EL (cell line): ENCODE measurements at places on chromosomes 11 and 22.

GRCh38 chr11:111836721-111837120 is 34.7 kb downstream of the ALG9 start:
- DNase-seq, result peak; percentile 18

- no peak for DNase-seq
These were observed 22.8 kb downstream of the DHCR7 start for GRCh38 chr11:71425409-71425808.

- no peak for DNase-seq
These were observed 9.6 kb downstream of the CYB561A3 start for GRCh38 chr11:61352038-61352437.

DNA sequence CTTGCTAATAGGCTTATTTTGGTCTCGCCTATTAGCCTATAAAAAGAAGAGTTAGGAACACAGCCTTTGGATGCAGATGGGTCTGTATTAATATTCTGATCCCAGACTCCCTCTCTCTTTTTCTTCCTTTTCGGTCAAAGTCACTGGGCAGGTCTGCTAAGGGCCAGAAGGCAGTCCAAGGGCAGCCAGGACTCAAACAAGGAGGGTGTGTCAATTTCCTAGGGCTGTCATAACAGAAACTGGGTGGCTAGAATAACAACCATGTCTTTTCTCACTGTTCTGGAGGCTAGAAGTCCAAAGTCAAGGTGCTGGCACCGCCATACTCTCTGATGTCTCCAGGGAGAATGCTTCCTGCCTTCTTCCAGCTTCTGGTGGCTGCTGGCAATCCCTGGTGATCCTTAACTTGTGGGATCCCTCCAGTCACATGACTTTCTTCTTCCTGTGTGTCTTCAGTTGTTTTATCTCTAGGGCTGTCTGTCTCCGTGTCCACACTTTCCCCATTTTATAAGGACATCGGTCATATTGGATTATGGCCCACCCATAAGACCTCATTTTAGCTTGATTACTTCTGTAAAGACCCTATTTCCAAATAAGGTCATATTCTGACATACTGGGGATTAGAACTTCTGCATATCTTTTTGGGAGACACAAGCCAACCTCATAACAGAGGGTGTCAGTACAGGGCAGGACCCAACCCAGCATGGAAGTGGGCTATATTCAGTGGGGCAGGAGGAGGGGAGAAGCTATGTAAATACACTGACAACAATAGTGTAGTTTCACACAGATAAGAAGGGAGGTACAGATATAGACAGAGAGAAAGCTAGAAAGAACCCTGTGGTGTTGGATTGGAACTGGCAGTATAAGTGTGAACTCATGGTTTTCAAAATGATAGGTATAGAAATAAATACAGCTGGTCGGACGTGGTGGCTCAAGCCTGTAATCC is 5.9 kb upstream of the CSF2RB start:
- no peak for DNase-seq

- no peak for DNase-seq
These were observed 452.4 kb upstream of the DDI1 start for GRCh38 chr11:103584021-103584420.

GRCh38 chr11:74135127-74135840 is 35.5 kb downstream of the C2CD3 start:
- DNase-seq, result peak; percentile 71

GRCh38 chr11:119380827-119381180 is 686 bp downstream of the USP2 start:
- DNase-seq, result no peak

GRCh38 chr11:2779981-2780849 is 80.4 kb upstream of the KCNQ1OT1 start:
- no peak for DNase-seq

GRCh38 chr11:116640641-116641402 is 132.0 kb downstream of the BUD13 start:
- no peak for DNase-seq

DNA sequence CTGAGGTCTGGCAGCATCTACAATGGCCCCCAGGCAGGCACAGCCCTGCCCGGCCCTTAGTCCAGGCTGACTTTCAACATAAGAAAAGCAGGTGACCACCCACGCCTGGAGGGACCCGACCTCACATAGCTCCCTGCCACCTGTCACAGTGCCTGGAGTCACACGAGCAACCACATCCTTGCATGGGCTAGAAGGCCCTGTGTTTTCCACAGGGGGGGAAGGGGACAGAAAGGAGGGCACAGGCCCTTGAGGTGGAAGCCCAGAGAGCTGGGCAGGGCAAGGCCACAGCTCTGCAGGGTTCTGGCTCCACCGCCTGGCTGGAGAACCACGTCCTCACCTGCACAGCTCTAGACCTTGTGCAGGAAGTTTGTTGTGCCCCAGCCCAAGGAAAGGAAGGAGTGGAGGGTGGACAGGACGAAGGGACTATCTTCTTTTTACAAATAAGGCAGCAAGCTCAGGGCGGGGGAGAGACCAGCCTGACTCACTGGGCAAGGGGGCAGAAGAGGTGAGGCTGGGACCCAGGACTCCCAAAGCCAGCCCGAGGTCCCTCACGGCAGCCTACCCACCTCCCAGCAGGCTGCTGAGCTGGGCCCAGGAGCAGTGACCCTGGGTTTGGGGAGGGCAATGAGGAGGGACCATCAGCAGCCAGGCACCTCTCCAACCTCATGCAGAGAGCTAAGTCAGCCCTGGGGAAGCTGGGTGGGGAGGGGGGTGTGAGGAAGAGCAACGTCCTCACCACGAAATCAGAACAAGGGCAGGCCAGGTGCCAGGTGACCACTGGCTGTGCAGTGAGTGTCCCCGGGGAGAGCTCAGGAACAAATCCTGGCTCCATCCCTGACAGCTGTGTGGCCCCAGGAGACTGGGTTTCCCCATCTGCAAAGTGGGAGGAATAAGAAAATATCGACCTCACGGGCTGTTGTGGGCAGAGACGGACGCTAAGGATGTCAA is 4.3 kb downstream of the C1QTNF6 start:
- no peak for DNase-seq

- no peak for DNase-seq
These were observed 22.5 kb downstream of the RCN1 start for GRCh38 chr11:32113200-32113919.

DNA sequence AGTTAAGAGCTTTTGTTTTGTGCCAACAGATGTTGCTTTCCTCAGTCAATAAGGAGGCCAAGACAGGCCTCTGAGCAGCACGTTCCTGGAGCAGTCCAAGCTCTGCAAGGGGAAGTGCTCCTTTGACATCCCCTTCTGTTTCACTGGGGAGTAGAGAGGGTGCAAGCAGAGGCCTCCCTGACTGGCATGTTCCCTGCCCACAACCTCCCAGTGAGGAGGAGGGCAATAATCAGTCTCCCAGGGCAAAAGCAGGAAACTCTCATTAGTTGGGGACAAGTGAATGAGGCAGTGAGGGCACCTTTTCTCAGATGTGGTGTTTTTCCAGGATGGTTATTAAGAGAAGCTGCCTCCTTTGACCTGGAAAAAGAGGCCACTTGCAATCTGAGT is 79.5 kb upstream of the ZBED5 start:
- DNase-seq, result no peak

- peak; percentile 53 for DNase-seq
These were observed 98.8 kb downstream of the MED15 start for GRCh38 chr22:20606041-20606783.

DNA sequence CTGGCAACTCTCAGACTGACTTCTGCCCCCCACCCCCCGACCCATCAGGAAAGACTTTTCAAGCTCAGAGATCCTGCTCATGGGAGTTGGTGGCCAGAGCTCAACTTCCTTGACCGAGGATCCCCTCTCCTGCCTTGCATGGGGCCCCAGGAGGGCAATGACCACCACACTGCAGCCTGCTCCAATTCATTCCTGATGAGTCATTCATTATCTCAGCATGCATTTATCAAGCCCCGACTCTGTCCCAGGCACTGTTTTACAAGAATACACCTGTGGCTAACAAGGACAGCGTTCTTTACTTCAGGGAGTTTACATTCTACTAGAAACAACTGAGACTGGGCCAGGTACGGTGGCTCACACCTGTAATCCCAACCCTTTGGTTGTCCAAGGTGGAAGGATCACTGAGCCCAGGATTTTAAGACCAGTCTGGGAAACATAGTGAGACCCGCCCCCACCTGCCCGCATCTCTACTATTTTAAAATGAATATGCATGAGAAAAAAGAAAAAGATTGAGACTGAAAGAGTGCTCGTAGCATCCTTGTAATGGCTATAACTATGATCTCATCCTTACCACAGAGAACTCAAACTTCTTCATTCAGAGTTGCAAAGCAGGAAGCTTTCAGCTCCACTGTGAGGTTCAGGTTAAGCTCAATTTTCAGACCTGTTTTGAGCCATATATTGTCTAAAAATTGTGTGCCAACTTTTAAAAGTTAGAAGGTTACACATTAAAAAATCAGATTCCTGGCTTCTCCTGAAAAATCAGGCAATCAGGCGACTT is 60.4 kb downstream of the FEZ1 start:
- peak; percentile 16 for DNase-seq

DNA sequence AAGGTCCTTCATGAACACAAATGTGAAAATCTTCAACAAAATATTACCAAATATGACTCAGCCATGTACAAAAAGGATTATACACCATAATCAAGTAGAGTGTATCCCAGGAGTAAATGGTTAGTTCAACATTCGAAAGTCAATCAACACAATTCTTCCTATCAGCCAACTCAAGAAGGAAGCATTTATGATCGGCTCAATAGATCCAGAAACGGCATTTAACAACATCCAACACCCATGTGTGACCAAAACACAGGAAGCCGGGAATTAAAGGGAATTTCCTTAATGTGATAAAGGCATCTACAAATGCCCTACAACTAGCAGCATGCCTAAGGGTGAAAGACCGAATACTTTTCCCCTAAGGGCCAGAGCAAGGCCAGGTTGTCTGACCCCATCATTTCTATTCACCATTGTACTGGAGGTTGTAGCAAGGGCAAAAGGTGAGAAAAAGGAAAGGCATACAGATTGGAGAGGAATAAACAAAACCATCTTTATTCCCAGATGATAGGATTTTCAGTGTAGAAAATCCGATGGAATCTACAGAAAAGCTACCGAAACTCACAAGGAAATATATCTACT is 69.9 kb upstream of the CLDN5 start:
- DNase-seq, result no peak

- peak; percentile 37 for DNase-seq
These were observed 734 bp downstream of the SNU13 start for GRCh38 chr22:41687901-41688364.

GRCh38 chr22:41511521-41511968 is 32.7 kb downstream of the POLR3H start:
- DNase-seq, result no peak

GRCh38 chr22:41766476-41766875 is 34.0 kb upstream of the CCDC134 start:
- DNase-seq, result no peak
